ENCODE measurements at places on chromosomes 13 and 19. TPM values are rescaled to one million over a fixed set of nuclear protein-coding genes. Genes with fewer than 3 reads are reported as not detected.

The KIR2DL3 gene
- not detected for total RNA-seq

The CD79A gene
- not detected for total RNA-seq

DNA sequence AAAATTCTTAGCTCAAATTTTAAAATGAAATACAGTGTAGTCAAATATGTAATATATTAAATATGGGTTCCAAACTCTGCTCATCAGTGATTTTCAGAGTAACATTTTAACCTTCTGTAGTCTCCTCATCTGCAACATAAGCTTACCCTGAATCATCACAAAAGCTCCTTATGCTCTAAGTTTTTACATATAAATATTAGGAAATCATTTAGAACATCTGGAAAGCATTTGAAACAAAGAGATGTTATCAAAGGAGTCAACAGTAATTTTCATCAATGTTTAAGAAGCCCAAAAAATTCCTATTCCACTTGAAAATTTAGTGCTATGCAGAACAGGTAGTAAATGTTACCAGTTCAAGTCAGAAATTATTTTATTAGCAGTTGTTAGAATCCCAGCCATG is 224.7 kb downstream of the DCT start:
- DNase-seq = no peak

The ZNF865 gene
- 9.0 TPM for total RNA-seq

DNA sequence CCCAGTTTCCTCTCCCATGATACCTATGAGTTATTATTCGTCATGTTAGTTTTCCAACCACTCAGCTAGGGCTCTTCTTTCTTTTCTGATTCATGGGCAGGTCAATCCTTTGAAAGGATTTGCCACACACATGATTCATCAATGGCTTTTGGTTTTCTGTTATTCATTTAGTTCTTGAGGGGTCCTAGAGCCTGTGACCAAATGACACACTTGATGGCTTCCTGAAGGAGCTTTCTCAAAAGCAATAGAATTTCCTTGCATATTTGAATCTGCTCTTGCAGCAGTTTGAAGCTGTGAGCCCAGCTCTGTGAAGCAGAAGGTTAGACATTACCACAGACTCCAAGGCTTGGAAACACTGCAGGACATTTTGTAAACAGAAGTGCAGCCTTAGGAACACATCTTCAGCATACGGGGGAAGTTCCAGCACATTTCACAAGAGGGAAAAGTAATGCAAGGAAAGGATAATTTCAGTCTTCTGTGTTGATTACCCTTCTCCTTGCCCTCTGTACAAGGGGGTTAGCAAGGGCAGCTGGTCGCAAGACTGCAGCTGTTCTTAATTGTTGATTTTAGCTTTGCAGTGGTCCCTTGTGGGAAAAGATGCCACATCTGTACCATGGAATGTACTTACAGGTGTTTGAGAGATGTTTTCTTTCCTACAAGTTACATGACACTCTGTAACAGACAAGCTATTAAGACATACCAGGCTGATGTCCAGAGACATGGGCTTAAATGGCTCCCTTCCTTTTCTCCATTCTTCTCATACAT is 338.6 kb downstream of the KCNRG start:
- DNase-seq = no peak

DNA sequence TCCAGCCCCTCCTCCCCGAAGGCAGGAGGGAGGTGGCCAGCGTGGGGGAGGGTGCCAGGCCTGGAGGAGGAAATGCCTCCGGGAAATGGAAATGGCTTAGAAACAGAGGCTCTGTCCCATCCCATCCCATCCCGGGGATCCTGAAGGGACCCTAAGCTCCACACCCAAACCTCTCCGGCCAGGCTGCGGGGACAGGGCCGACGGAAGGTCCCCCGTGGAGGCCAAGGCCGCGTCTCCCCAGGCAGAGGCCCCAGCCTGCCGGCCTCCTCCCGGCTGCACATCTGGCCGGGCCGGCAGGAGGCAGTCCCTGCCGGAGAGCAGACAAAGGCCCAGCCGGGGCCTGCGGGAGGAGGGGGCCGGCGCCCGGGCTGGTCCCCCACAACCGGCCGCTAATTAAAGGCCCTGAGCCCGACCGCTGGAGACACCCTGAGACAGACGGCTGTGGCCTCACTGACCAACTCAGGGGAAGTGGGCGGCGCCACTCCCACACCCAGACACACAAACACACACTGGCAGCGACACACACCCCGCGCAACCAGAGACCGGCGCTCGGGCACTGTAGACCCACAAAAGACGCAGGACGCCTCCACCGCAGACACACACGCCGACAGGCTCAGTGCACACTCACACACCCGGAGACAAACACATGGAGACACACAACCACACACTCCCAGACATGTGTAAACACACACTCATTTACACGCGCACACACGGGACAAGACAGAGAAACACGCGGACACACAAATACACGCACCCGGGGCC is 1.1 kb downstream of the ADAMTS10 start:
- DNase-seq = peak; percentile 46

- no peak for DNase-seq
Observed at GRCh38 chr13:110907951-110908898, 6.6 kb downstream of the ANKRD10 start.

- no peak for DNase-seq
Observed at GRCh38 chr19:43966079-43966694, 15.2 kb downstream of the ZNF221 start.

DNA sequence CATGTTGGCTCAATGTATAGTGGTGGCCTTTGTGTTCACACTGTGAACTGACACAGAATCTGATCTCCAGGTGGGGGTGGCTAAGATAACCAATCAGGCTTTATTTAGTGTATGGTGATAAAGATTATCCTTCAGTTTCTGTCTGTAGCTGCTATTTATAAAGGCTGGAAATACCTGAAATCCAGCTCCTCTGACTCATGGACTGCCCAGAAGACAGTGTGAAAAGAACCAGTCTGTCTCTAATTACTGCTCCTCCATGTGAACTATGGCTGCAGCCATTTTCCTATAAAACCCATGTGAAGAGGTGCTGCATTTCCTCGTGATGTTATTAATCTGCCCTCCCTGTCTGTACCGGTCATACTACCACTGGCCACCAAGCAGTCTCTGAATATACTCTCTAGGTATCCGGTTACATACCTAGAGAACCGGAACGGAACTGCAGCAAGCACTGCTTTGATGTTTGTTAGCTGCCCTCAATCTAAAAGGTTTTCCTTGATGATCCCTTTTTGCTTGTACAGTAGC is 238.0 kb downstream of the LHFPL6 start:
- DNase-seq = no peak

The ZNF699 gene
- total RNA-seq = 2.0 TPM

DNA sequence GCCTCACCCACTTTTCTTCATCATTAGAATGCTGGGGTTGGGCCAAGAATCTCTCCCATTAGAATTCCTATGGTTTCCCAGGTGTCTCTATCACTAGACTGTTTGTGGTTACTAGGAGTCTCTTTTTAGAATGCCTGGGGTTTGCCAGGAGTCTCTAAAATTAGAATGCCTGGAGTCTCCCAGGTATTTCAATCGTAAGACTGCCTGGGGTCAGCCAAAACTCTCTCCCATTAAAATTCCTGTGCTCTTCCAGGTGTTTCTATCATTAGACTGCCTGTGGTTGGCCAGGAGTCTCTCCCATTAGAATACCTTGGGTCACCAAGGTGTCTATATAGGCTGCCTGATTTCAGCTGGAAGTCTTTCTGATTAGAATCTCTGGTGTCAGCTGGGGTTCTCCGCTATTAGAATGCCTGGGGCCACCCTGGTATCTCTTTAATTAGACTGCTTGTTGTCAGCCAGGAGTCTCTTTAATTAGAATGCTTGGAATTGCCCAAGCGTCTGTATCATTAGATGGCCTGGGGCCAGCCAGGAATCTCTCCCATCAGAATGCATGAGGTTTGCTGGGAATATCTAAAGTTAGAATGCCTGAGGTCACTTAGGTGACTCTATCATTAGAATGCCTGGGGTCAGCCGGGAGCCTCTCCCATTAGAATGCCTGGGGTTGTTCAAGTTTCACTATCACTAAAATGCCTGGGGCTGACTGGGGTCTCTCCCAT is 1479.2 kb downstream of the UQCRFS1 start:
- DNase-seq = no peak

The RFPL4A gene
- total RNA-seq = 0.17 TPM

GRCh38 chr19:12669270-12670158 is 2.9 kb downstream of the WDR83 start:
- peak; percentile 81 for DNase-seq

DNA sequence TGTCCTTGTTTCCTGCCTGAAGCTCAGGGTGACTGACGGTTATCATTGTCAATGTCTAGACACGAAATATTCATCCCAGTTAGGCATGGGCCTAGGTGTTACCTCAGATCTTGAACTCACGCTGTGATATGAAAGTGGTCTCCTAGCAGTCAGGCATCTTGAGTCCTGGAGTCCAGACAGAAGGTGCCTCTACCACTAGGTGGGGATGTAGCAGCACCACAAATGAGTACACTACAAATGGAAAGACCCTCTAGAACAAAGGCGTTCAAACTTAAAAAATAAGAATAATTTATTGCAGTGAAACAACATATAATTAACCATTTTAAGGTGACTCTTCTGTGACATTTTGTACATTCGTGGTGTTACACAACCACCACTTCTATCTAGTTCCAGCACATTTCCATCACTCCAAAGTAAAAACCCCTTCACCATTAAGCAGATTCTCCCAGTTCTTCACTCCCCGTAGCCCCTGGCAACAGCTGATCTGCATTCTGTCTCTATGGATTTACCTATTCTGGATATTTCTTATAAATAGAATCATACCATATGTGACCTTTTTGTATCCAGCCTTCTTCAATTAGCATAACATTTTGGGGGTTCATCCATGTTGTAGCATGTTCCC is 11.9 kb upstream of the FRY start:
- peak; percentile 31 for DNase-seq

DNA sequence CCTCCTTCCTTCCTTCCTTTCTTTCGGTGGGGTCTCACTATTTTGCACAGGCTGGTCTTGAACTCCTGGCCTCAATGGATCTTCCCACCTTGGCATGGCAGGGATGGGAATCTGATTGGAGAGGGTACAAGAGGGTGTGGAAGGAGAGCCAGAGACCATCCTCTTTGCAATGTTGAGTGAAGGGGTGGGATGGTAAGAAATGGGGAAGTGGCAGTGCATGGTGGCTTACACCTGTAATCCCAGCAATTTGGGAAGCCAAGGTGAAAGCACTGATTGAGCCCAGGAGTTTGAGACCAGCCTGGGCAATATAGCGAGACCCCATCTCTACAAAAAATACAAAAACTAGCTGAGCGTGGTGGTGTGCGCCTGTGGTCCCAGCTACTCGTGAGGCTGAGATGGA is 5.5 kb downstream of the BLOC1S3 start:
- no peak for DNase-seq

The HAUS5 gene
- 6.3 TPM for total RNA-seq

- no peak for DNase-seq
Observed at GRCh38 chr13:77918391-77919245, at the start of gene EDNRB. Gene EDNRB (minus strand): TSS chr13:77918831. CDS start chr13:77918573, 258 bp downstream.

- DNase-seq = no peak
Observed at GRCh38 chr13:111584101-111584672, 263.7 kb downstream of the TEX29 start.

DNA sequence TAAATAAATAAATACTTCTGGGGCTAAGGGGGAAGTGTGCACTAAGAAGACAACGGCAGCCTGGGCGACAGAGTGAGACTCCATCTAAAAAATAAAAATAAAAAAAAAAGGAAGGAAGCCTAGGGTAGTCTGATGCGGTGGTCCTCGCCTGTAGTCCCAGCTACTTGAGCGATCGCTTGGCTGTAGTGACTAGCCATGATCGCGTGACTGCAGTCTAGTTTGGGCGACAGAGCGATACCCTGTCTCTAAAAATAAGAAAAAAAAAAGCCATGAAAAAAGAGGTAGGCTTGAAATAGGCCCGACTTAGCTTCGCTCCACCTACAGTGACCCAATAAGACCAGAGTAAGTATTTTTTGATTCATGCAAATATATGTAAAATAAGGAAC is 661 bp upstream of the BABAM1 start:
- DNase-seq = no peak

DNA sequence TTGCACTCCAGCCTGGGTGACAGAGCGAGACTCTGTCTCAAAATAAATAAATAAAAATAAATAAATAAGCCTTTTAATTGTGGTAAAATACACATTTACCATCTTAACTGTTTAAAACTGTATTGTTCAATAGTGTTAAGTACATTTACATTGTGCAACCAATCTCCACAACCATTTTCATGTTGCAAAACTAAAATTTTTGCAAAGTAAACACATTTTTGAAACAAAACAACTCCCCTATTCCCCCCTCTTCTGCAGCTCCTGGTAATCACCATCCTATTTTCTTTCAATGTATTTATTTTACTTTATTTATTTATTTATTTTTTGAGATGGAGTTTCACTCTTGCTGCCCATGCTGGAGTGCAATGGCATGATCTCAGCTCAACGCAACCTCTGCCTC is 5.8 kb upstream of the B9D2 start:
- DNase-seq = no peak
